ENCODE measurements at places on chromosomes 2 and 18.
A peak's percentile ranks its signal among the peaks of the same experiment; 100 is the strongest.

DNA sequence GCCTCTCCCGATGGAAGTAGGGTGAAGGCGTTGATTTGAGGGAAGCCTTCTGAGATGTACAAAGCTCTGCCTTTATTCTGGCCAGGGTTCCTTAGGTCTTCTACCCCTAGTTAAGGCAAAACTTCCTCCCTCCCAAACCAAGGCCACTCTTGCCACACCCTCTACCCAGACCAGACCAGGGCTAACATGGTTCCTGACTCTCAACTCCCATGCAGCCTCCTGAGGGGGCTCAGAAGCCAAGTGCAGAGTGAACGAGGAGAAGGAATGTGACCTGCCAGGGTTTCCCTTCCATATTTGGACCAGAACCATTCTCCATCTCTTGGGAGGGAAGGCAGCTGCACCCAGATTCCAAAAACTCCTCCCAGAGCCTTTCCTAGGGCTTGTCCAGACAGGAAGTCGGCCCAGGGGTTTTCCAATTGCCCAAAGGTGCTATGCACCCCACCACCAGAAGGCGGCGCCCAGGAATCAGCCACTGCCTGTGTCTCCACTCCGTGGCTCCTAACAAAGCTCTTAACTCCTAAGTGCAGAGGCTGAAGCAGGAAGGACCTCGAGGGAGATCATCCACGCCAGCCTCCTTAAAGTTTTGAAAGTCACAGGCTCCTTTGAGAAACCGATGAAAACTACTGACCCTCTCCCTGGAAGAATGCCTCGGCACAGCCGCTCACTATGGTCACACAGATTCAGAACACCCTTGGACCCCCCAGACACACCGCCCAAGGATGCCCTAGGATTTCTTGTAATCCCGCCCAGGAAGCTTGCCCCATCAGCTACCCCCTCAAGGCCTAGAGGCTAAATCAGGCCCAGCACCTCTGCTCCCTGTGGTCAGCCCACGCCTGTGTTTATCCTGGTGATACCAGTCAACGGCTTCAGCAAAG is 157.8 kb downstream of the SMAD2 start:
- DNase-seq = peak; percentile 31

GRCh38 chr2:53252115-53252514 is 515.5 kb upstream of the CHAC2 start:
- DNase-seq = peak; percentile 2

DNA sequence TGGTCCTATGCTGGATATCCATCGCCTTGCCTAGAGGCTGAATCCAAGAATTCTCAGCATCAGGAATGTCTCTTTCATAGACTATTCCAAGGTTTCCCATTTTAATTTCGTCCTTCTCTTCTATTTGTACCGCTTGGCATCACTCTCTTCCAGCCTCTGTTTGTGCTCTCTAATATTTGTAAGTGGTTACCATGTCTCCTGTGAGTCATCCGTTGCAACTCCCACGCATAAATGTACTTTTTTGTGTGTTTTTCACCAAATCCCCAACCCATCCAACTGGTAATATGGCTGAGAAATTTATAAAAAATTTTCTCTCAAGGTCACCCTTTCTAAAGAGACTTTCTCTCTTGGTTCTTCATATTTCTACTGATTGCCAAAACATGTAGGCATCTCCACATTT is 21.8 kb downstream of the COLEC12 start:
- DNase-seq = no peak

DNA sequence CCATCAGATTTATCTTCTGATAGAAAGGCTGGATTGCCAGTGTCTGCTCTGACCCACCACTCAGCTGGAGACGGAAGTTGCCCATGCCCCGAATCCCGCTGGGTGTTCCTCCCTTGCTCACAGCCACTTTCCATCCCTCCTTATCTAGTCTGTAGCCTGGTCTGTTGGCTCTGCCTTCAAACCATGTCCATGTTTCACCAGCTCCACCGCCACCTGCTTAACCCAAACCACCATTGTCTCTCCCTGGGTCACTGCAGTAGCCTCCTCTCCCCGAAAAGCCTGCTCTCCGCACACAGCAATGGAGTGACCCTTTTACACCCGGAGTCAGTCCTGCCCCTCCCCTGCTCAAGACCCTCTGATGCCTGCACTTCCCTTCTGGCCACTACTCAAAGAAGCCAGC is 60.4 kb downstream of the GLI2 start:
- DNase-seq = no peak

DNA sequence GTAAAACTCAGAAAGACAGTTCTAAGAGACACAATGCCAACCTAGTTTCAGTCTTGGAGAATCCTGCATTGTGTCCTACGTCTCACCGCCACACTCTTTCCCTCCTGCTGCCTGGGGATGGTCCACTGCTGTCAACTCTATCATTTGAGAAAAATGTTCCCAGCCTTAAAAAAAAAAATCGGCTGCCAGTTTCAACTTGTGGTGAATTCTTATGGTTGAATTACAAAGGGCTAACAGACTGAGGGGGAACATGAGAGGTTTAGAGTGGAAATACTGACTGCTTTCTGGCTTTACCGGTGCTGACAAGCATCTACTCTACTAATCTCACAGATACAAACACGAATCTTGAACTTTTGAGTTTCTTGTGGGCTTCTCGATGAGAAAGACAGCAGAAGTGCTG is 74.0 kb downstream of the NAB1 start:
- DNase-seq = no peak

DNA sequence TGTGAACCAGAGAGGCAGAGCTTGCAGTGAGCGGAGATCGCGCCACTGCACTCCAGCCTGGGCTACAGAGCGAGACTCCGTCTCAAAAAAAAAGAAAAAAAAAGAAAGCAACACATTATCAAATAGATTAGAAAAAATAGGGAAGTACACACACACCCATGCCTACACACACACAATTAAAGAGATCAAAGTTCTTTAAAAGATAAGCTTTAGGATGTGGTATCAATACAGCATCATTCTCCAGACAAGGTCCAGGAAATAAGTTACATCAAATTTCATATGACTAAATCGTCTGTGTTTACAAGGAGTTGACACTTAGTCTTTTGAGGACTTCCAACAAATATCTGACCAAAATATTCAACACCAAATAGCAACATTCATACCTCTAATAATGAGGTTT is 25.7 kb downstream of the PGAP1 start:
- DNase-seq = no peak

GRCh38 chr2:1049691-1050090 is 99.0 kb downstream of the SNTG2 start:
- no peak for DNase-seq

GRCh38 chr18:4705894-4706293 is 250.8 kb upstream of the DLGAP1 start:
- DNase-seq = no peak

DNA sequence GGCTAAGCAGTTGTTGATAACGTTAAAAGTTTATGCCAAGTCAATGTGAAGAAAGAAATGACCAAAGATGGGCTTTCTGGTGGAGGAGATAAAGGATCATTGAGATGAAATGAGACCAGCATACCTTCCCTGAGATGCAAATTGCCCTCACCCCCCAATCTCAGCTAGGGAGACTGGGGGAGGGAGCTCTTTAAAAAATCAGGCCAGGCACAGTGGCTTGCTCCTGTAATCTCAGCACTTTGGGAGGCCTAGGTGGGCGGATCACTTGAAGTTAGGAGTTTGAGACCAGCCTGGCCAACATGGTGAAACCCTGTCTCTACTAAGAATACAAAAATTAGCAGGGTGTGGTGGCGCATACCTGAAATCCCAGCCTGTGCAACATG is 30.9 kb upstream of the KCMF1 start:
- DNase-seq = no peak

- no peak for DNase-seq
These were observed 141.4 kb downstream of the SMAD7 start for GRCh38 chr18:48809365-48809764.

- no peak for DNase-seq
These were observed 73.3 kb downstream of the FASTKD2 start for GRCh38 chr2:206838690-206839089.

DNA sequence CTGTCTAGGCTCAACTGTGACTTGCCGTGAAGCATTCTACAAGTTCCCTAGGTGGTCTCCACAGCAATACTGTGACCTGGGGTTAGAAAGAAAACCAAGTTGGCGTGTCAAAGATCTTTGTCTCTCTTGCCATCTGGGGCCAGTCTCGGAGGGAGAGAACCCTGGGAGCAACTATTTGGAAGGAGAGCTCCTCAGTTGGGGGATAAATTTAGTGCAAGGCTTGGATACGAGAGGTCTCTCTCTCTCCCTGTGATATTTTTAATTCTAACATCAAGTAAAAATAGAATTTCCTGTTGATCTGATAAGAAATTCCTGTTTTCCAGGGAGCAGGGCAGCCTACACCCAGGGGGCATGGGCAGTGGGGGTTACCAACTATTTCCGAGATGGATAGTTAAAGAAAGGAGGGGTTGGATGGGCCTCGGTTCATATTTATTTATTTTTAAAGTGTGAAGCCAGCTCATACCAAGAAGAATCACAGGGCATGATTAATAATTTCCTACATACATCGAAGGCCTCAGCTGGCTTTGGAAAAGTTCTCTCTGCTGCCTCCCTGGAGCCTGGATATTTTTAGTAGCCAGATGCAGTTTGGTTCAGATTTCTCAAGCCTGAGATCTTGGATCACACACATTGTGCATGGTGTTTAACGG is 62.8 kb downstream of the EHD3 start:
- DNase-seq = no peak

DNA sequence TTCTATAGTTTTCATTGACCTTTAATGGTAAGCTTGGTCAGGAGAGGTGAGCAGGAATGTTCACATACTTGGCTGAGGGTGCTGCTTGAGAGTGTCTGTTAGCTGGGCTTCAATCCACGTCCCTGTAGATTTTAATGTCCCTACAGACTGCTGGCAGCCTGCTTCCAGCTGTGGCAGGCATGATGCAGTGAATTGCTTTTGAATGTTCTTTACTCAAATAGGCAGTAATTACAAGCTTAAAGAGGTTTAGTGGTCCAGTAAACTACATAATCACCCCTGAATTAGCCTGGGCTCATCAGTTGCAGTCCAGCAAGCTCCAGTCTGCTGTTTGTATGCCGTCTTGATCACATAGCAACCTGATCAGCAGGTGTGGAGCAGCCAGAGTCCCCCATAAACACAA is 102.1 kb downstream of the MEIS1 start:
- DNase-seq = peak; percentile 80

GRCh38 chr2:106020032-106020431 is 174.1 kb downstream of the UXS1 start:
- no peak for DNase-seq

- DNase-seq = no peak
These were observed 171.6 kb upstream of the SETBP1 start for GRCh38 chr18:44509048-44509447.

GRCh38 chr2:224126003-224126402 is 86.9 kb upstream of the SERPINE2 start:
- no peak for DNase-seq

DNA sequence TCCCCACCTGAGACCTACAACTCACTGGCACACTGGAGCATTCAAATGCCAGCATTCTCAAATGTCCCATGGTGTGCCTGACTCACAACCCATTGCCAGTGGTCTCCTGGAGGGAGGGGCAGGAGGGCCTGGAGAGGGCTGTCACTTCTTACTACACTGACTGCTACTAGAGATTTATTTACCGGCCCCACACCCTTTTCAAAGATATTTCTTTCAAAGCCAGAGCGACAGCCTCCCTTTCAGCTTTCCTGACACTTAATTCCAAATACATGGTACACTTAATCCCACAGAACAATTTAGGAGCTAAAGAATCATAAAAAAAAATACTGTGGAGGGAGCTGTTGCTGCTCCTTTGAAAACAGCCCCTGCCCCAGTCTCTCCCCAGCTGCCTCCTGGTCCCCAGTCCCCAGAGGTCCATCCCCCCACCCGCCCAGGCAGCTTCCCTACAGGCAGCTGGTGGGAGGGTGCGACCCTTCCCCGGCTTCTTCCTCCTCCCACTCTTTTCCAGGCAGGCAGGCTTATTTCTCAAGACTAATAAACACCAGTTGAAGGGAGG is 129.1 kb upstream of the SMAD2 start:
- no peak for DNase-seq

- DNase-seq = peak; percentile 15
These were observed 72.0 kb upstream of the TMEM178A start for GRCh38 chr2:39593439-39594393.

DNA sequence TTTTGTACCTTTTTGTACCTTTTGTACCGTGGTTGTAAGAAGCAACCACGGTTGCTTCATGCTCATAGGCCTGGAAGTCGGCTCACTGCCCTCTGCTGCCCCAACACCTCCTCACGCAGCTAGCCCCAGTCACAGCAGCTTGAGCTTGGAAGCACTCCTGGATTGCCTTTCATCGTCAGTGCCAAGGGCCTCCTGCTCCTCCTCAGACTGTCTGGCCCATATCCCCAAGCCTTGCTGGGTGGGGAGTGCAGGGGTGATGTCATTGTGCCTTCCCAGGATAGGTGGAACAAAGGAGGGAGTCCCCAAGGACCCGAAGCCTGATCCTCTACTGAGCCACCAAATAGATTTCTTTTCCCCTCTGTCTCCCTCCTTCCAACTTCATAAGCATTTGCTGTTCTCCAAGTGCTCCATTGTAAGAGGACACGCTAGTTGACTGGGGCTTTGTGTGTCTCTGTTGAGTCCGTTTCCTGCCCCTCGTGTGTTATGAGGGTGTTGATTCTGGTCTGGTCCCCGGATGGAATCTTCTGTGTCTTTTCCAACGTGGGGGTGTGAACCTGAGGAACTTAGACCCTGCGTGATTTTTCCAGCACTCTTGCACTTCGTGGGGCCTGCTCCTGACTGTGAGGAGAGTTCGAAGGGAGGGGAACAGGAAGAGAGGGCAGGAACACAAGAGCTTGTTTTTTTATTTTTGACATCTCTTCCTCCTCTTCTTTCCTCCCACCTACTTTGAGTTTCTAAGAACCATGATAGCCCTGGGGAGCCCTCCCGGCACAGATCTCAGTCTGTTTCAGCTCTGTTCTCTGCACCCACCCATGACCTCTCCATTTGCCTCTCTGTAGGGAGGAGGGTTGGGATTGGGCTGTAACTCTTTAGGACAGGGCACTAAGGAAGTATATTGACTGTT is 127.2 kb upstream of the EML6 start:
- DNase-seq = no peak

- DNase-seq = no peak
These were observed 68.4 kb downstream of the SLC16A14 start for GRCh38 chr2:230000118-230000841.

- DNase-seq = no peak
These were observed 634 bp downstream of the SPATS2L start for GRCh38 chr2:200306931-200307723.

DNA sequence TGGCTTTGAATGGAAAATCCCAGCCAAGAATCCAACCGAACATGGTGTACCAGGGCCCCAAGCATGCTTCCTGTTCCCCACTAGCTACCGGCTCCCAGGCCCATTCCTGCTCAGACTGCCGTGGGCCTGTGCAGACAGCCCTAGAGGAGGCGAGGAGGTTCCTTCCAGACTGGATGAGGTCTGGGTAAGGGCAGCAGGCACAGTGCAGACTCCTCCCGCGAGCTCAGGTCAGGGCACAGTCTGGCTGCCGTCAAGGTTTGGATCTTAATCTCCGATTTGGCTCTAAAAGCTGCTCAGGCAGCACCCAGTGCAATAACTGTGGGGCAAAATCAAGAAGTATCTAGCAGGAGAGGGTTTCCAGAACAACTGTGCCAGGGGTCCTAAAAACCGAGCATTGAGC is 19.3 kb upstream of the TTR start:
- DNase-seq = no peak

Data from NCI-H1092 treated with DMSO at 0.1 percent for 48 hours (cell line).